ENCODE measurements at places on chromosomes 3 and 15.
A peak's percentile ranks its signal among the peaks of the same experiment; 100 is the strongest.

GRCh38 chr3:113948015-113948917 lies 453 bp downstream of the ZDHHC23 start:
- peak; percentile 47 for ATAC-seq

- ATAC-seq = no peak
These were observed 4.3 kb downstream of the GNB5 start for GRCh38 chr15:52186651-52187486.

DNA sequence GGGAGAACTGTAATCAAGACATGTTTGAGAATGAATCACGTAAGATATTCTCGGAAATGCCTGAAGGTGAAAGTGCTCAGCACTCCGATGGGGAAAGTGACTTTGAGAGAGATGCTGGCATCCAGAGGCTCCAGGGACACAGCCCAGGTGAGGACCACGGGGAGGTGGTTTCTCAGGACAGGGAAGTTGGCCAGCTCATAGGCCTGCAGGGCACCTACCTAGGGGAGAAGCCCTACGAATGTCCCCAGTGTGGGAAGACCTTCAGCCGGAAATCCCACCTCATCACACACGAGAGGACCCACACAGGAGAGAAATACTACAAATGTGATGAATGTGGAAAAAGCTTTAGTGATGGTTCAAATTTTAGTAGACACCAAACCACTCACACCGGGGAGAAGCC lies 19.8 kb downstream of the ZSCAN2 start:
- no peak for ATAC-seq

- ATAC-seq = no peak
These were observed 343.1 kb downstream of the LPP start for GRCh38 chr3:188497021-188497420.

DNA sequence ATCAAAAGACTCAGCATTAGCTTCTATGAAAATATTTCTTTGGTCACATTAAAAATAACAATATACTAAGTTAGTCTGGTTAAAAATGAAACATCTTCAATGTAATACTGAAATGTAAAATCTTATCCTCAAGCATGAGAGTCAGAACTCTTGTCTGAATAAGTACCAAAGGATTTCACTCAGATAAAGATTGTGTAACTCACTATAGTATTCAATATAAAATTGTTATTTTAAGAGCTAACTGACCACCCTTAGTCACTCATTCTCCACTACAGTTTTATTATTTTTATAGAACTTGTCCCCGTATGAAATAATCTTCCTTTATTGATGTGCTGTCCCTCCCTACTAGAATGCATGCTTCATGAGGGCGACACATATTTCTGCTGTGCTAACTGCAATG lies 426.3 kb downstream of the MECOM start:
- no peak for ATAC-seq

DNA sequence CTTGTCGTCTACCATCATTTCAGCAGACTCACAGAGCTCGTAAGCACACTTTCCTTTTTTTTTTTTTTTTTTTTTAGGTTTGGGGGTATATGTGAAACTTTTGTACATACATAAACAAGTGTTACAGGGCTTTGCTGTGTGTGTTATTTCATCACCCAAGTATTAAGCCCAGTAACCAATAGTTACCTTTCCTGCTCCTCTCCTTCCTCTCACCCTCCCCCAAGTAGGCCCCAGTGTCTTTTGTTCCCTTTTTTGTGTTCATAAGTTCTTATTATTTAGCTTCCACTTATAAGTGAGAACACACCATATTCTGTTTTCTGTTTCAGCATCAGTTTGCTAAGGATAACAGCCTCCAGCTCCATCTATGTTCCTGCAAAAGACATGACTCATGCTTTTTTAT lies 746.8 kb downstream of the GRM7 start:
- ATAC-seq = no peak

- no peak for ATAC-seq
These were observed 109.2 kb downstream of the NEDD4 start for GRCh38 chr15:55884223-55884622.

GRCh38 chr3:153752405-153753027 lies 368.7 kb upstream of the ARHGEF26 start:
- no peak for ATAC-seq

- no peak for ATAC-seq
These were observed 647.9 kb downstream of the GRM7 start for GRCh38 chr3:7508821-7509220.

DNA sequence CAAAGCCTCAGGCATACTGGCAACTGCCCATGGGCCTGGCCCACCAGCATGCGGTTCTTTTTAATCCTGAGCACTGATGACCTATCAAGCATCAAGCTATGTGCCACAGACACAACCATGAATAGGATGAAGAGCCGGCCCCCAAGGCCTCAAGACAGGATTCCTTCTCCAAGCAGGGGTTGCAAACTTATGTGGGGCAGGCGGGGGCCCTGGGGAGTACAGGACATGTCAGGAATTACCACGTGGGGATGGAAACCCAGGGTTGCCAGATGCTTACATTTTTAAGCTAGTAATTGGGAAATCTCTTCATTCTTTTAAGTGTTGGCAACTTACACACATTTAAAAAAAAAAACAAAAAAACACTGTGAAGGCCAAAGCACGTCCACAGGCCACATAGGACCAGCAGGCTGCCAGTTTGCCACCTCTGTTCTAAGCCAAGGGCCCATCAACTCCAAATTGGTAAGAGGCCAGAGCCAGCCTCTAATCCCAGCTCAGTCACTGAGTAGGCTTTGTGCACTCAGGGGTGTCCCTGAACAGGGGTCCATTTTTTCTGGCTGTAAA lies 32.8 kb downstream of the BDH1 start:
- ATAC-seq = no peak

- ATAC-seq = no peak
These were observed 61.9 kb downstream of the GOLGA6L7 start for GRCh38 chr15:28786521-28786920.

DNA sequence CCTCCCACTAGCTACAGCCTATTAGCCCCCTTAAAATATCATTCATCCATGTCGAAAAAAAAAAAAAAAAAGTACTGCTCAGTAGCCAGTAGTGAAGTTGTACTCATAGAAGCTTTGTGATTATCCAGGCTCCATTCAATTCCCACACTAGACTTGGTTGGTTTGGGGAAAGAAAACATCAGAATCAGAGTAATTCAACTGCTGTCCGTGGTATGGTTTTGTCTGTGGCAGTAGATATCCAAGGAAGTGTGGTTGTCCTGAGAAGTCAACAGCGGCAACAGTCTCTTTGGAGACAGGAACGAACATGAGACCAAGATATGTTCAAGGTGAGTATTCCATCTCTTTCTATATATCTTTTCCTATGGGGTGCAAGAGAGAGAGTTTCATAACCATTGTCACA lies 99.2 kb downstream of the GOLIM4 start:
- no peak for ATAC-seq

DNA sequence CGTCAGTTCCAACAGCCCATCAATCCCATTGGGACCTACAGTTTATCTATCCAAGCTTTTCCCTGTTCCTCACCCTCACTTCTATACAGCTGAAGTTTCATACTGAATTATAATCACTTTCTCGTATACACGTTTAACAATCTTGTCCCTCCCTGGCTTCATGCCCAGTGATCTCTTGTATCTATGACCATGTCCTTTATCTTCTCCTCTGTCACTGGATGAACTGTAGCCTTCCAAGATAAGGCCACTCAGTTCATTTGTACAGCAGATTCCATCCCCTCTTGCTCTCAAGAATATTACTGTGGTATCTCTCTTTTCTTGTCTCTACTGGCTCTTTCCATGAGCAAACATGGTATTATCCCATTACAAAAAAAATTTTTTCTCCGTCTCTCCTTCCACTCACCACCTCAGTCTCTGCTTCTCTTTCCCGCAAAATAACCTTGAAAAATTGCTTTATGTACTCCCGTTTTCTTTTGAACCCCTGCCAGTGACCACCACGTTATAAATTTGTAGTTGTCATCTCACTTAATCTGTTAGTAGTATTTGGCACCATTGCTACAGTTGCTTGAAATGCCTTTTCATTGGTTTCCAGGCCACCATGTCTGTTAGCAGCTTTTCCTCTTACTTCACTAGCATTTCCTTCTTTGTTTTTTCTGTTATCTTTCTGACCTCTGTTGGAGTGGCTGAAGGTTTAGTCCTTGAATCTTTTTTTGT lies 9.4 kb downstream of the CTNNB1 start:
- no peak for ATAC-seq

- peak; percentile 86 for ATAC-seq
These were observed 90.2 kb downstream of the CHSY1 start for GRCh38 chr15:101161656-101162055.

DNA sequence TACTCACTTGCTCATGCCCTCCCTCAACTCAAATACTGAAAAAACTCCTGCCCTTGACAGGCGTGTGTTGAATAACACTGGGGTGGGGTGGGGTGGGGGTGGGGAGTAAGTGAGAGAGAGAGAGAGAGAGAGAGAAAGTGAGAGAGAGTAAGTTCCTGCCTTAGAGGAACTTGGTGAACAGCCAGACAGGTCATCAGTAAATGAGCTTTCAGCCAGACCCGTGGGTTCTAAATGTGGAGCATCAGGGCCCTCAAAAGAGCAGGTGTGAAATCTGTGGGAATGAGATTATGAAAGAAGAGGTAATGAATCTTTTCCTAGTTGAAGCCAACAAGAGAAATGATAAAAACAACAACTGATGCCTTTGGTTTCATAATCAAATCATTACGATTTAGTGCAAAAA lies 134.4 kb upstream of the FAM3D start:
- ATAC-seq = no peak

DNA sequence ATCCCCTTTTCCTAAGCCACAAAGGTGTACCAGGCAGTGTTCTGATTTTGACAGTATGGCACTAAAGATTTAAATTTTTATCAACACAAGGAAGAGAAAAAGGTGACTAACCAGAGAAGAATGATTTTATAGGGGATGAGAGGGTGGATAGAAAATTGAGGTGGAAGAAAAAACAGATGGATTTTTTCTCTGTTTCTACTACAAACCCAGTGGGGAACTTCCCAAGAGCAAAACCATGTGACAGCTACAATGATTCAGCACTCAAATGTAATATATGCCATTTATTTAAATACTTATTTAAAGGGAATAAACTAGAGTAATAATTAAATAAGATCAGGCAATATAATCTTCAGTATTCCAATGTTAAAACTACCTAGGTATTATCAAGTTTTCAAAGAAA lies 11.1 kb downstream of the DCUN1D1 start:
- ATAC-seq = no peak

DNA sequence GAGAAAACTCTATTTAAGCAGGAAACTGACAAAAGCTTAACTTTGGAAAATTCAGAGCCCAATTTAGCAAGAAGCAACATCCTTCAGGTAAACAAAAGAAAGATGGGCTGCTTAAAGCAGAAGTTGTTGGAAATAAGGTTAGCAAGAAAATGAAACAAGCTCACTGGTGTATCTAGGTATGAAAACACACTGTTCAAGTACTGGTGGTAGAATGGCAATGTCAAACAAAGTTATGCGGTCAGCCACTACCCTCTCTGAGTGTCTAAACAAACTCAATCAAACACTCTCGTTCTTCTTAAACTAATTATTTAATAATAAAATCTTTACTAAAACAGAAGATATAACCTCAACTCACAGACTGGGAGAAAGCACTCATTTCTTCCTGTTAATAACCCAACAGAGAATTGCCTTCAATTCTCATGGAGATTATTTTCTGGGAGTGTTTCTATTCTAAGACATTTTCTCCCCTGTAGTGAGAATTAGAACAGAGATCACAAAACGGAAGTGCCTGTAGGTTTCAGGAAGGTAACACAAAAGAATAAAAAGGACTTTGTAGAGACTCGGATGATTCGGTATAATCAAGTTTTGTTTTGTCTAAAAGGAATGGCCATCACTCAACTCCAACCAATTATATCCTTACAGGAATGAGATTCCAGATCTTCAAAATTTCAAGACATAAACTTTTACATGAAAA lies 28.9 kb downstream of the PRICKLE2 start:
- ATAC-seq = no peak

DNA sequence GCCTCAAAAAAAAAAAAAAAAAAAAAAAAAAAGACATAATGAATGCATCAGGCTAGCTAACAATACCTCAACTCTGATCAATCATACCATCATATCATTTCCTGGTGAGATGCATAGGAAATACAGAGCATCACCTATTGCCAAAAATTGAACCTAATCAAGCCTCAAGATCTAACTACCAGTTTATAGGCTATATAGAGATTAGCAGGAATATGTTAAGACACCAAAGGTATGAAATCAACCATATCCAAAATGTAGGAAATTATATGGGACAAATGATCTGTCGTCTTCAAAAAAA lies 387 bp upstream of the VPS33B start:
- ATAC-seq = peak; percentile 55

GRCh38 chr15:84748274-84749110 lies at the start of gene ZNF592:
Gene ZNF592 (plus strand): TSS chr15:84748592. CDS start chr15:84782676, 34,084 bp downstream.
- ATAC-seq = peak; percentile 59

DNA sequence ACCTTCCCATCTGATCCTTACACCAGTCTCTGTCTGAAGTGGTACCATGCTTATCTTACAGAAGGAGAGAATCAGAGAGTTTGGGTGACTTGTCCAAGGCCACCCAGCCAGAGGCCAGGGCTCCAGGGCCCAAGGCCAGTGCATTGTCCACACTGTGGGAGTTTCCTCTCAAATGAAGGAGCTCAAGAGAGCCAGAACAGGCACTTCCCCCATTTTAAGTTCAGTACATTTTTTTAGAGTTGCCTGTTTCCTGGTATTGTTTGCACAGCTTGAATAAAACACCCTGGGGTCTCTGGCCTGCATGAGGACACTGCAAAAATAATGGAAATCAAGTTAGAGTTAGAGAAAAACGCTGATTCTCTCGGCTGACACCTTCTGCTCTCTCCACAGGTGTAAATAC lies 284.0 kb downstream of the SQOR start:
- no peak for ATAC-seq

- no peak for ATAC-seq
These were observed 30.9 kb downstream of the MGLL start for GRCh38 chr3:127791221-127791913.

DNA sequence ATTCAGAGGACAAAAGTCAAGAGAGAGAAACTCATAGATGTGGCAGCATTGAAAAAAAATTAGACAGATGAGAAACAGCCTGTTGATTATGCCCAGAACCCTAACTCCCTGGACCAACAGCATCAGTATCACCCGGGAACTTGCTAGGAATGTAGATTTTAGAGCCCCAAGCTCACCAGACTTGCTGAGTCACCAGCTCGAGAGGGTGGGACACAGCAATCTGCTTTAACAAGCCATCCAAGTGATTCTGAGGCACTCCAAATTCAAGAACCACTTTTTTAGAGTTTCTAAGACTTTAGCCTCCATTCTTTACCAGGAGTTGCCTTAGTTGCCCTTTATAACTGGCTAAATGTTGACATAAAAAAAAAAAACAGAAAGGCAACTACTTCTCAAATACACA lies 70.9 kb downstream of the CGGBP1 start:
- no peak for ATAC-seq

DNA sequence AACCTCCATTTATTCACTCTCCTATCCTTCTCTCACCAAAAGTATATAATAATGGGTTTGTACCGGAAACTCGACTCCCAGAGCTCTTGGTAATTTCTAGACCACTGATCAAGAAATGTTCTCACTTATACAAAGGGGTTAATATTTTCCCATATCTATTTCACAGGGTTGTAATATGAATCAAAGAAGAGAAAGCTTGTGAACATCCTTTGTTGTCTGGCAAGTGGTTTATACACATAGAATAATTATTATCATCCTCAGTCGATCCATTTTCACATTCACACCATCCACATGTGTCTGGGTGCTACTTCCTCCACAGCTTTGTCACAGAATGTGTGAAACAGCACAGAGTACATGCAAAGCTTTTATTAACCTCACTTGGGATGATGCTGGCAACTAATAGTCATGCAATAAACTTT lies 29.9 kb upstream of the STT3B start:
- no peak for ATAC-seq

Measured in activated CD4-positive, CD25-positive, alpha-beta regulatory T cell treated with anti-CD3 and anti-CD28 coated beads, Interleukin-2, amount 50 U/mL, for 24 hours (primary cell).